ENCODE measurements at places on chromosomes 3 and 15. TPM values are rescaled to one million over a fixed set of nuclear protein-coding genes. Genes with fewer than 3 reads are reported as not detected.

SMAD6 gene
- total RNA-seq, result 50.5 TPM

IGSF11 gene
- total RNA-seq, result 5.3 TPM

SERINC4 gene
- 0.23 TPM for total RNA-seq

- DNase-seq, result no peak
These were observed 102.4 kb downstream of the NR1D2 start for GRCh38 chr3:24047513-24047912.

DNA sequence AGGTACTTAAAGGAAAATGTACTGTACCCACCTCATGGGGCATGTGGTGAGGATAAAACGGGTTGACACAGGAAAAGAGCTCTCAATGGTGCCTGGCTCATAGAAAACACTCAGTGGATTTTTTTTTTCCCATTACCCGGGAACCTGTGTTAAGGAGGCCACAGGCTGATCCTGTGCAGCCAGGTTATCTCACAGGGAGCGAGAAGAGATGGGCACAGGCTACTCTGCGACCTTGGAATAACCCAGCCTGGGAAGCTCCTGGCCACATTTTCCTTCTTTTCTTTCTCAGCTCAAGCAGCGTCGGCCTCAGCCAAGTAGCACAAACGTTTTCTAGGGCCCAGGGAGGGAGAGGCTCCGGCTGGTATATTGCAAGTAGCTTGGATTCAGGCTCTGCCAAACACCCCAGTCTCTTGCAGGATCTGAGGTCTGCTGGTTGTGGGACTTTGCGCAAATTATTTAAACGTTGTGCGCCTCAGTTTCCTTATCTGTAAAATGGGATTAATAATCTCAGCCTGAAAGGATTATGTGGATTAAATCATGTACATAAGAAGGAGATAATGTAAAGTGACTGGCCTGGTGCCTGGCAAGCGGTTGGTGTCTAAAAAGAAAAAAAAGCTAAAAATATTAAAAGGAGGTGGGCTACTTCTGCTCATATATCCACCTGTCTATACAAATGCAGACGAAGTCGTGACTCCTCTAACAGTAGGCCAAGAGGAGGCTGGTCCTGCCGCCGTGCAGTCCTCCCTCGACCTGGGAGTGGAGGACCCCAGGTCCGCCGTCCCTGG lies 2.2 kb downstream of the FURIN start:
- DNase-seq, result no peak

DNA sequence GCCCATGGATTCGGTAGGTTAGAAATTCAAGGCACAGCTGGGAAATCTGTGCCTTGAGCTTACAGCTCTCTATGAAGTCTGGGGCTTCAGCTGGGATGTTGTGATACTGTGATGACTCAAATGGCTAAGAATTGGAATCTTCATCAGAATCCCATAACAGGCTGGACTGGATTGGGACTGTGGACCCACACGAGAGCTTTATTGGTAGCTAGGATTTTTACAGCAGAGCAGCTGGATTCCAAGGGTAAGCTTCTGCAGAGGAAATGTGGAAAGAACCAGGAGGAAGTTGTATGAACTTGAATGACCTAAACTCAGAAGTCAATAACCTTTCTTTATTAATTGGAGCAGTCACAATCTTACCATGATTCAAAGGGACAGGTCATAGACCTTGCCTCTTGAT lies 1187.1 kb downstream of the ROBO1 start:
- DNase-seq, result no peak

GRCh38 chr3:85790445-85791030 lies 831.7 kb downstream of the CADM2 start:
- no peak for DNase-seq

GRCh38 chr3:4505688-4506558 lies 12.8 kb downstream of the ITPR1 start:
- no peak for DNase-seq

GRCh38 chr3:105674437-105675065 lies 194.3 kb downstream of the CBLB start:
- DNase-seq, result no peak
